ENCODE measurements at places on chromosomes 7 and 10.

- no peak for DNase-seq
These were observed 119.0 kb upstream of the RHOBTB1 start for GRCh38 chr10:61063034-61063433.

GRCh38 chr7:99383791-99384370 is 9.4 kb downstream of the ARPC1B start:
- no peak for DNase-seq

- DNase-seq = no peak
These were observed 42.4 kb downstream of the TBATA start for GRCh38 chr10:70742537-70743429.

DNA sequence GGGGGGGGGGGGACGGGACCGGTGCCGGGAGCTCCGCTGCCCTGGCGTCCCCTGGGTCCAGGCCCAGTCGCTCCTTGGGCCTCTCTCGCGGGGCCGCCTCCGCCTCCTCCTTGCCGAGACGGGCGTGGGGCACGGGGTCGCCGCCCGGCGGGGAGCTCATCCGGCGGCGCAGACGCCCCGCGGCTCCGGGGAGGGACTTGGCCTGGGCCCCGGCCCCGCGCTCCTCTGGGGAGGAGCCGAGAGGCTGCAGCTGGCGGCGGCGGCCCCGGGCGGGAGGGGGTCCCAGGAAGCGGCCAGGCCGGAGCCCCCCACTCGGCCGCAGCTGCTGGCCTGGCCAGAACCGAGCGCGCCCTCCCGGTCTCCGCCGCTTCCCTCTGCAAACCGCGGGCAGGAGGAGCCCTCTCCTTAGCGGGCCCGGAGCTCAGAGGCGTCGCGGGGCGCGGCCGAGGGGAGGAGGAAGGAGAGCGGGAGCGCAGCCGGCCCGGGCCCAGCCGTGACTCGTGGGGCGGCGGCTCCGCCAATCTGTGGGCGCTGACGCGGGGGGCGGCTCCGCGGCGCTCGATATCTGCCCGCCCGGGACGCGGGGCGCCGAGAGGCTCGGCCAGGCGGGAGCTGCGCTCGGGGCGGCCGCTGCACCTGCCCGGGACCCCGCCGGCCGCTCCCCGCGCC is at the start of gene FAM20C:
TSS of gene FAM20C (plus strand) at position 591 of the 669 bp plus-strand sequence. CDS start 629 bp downstream, outside the sequence.
- peak; percentile 67 for DNase-seq

DNA sequence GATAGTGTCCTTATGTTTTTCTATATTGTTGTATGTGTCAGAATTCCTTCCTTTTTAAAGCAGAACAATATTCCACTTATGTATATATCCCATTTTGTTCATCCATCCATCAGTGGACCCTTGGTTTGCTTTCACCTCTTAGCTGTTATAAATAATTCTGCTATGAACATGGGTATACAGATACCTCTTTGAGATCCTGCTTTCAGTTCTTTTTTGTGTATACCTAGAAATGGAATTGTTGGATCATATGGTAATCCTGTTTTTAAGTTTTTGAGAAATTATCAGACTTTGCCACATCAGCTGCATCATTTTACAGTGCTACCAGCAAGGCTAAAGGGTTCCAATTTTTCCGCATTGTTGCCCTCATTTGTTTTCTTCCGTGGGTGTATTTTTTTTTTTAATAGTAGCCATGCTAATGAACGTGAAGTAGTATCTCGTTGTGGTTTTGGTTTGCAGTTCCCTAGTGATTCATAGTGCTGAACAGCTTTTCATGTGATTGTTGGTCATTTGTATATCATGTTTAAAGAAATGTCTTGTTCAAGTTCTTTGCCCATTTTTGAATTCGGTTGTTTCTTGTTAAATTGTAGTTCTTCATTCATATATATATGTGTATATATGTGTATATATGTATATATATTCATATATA is 87.8 kb downstream of the LCOR start:
- DNase-seq = no peak

DNA sequence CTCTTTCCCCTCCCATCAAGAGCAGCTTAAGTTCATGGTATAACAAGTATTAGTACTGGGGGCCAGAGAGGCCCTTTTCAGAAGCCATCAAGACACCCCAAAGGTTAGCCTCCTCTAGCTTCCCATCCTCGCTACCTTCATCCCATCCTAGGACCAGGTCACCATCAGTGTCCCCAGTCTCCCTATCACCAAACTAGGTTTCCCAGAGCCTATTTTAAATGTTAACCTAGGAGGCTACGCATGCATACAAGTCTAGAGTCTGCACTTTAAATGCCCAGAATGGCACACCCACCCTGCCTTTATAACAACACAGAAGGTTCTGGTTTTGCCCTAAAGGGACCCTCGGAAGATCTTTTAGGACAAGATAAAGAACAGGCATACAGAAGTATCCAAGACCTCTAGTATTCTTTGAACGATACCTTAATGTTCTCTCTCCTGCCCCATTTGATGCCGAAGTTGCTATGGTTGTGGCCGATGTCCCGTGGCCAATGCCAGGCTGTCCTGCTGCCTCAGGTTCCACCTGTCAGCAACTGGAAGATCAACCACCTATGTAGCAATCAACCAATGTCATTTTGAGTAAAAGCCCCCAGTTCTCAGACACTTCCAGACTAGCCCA is 2.2 kb downstream of the GPRIN2 start:
- no peak for DNase-seq

- no peak for DNase-seq
These were observed 19.9 kb downstream of the ACTA2 start for GRCh38 chr10:88932539-88933256.

DNA sequence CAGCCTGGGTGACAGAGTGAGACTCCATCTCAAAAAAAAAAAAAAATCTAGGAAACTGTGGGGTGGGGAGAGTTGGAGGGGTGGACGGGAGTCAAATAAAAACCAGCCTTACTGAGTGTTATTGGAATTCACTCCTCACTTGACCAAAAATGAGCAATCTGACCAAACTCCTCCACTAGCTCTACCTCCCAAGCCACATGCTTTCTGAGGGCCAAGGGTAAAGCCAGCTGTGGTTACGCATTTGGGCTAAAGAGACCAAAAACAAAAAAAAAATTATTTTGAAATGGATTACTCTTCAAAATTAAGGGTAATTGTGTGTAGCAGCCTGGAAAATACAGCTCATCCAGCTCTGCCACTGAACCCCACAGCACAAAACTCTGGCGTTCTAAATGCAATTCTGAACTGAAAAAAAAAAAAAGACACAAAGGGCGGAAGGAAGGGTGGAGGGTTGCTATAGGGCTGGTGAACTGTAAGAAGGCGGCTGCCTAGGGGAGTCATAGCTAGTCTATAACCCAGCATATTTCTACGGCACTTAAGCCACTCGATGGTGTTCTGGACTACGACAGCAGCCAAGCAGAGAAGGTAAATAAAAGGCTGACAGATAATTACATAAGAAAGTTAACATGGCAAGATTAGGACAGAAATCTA is 7.8 kb downstream of the ELMO1 start:
- no peak for DNase-seq

DNA sequence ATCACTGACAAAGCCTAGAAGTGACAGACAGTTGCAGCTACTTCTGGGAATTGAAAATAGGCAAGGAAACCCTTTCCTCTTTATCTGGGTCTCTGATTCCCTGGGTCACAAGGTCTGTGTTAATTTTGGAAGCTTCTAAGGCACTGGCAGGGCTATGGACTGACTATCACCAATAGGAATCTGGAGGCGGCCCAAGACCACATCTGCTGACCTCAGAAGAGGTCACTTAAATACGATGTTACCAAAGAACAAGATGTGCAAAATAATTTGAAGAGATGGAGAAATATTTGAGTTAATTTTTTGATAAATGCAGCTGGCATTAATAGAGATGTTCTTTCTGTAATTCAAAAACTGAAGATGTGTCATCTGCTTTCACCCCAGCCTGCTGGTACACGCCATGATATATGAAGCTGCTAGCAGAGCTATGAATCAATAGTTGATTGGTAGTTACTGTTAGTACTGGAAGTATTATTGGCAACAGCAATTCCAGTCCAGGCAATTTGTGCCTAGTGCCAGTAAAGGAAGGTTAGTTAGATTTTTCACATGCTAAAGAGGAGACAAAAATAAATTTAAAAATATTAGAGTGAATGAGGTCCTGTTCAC is 5.5 kb upstream of the STEAP4 start:
- DNase-seq = no peak

All from liver (tissue), 10 donors.